ENCODE measurements at places on chromosomes 3 and 15.

DNA sequence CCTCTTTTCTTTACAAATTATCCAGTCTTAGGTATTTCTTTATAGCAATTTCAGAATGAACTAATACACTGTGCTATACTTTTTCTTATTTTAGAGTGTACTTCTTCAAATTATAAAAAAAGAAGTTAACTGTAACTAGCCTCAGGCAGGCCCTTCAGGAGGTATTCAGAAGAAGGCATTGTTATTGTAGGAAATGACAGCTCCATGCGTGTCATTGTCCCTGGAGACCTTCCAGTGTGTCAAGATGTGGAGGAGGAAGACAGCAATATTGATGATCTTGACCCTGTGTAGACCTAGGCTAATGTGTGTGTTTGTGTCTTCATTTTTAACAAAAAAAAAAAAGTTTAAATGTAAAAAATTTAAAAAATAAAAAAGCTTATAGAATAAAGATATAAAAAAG is 55.5 kb downstream of the IL12A start:
- no peak for DNase-seq

DNA sequence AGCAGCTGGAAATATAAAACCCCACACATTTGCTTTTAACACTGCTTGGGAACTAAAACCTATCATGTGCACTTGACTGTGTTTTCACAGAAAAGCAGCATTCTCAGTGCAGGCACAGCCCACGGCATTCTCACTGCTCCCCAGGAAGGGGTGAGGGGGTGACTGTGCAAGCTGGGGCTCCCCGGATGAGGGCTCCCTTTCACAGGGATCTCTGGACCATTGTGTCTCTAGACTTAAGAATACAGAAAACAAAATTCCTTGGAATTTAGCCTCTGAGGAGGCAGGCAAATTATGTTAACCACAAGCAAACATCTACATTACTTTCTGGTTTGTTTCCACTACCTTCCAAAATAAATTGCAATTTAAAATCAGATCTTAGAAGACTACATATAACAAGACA is 100.3 kb downstream of the FSIP1 start:
- no peak for DNase-seq

- DNase-seq, result no peak
Measured at GRCh38 chr15:78394026-78394425, 44.0 kb upstream of the IREB2 start.

DNA sequence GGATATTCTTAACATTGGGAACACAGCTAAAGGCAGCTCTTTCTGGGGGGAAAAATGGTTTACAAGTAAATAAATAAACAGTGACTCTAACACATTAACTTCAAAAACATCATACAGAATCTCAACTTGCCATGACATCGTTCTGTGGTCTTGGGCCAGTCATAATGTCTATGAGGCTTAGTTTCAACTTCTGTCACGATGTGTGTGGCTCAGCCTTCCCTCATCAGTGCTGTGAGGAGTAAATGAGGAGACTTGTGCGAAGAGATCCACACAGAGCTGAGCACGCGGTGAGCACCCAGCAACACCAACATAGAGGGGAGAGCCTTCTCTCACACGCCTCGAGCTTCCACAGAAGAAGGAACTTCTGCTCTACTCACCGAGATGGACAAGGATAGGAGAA is 49.0 kb downstream of the DZIP1L start:
- DNase-seq, result no peak

DNA sequence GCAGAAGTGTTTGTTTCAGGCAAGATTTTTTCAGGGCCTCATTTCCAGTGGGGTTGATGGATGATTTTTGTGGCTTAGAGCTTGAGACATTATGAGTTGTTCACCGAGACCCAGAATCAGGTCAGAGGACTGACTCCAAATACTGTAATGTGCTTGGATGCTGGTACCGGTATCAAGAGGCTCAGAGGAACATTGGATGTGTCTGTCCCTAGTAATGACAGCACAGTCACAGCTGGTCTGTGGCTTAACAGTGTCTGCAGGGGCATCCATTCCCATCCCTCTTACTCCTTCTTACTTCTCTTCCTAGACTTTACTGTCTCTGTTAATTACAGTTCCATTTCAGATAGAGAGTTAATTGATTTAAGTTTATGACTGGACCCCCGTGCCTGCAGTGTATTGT is 107.8 kb downstream of the PTPRG start:
- DNase-seq, result no peak

- no peak for DNase-seq
Measured at GRCh38 chr15:89900849-89901248, 7.1 kb upstream of the AP3S2 start.

DNA sequence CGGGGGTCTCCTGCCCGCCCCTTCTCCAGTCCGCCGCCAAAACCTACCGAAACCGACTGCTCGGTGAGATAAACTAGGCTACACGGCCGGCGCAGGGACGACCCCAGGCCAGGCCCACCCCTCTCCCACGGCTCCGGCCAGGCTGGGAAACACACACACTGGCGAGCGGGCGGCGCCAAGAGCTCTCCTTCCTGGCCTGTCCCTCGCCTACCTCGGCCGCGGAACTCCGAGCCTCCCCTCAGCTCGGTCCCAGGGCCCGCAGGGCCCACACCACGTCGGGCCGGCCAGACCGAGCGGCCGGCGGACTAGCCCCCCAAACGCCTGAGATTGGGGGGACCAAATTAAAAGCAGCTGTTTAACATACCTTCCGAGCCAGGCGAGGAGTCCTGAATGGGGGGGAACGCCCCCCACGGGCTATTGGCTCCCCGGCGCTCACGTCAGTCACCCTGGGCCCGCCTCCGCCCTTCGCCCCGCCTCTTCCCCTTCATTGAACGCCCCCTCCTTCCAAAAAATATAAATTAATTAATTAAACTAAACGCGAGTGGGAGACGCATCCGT is 4.0 kb upstream of the SIN3A start:
- DNase-seq, result peak; percentile 40

DNA sequence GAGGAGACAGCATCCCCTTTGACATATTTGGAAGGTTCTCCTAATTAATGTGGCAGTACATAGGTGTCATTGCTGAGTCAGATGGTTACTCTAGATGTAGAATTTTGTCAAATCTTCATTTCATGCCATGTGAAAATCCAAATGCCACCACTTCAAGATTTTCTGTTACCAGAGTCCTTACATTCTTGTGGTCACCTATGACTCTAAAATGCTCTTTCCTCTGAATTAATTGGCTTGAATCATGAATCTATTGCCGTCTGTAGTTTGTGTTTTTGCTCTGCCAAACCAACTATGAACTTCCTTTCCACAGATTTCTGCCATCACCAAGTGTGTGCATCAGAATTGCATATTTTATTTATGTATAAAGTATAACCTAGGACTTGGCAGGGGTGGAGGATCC is 269.4 kb upstream of the ZPLD1 start:
- no peak for DNase-seq

- no peak for DNase-seq
Measured at GRCh38 chr3:50275996-50276761, 2.7 kb upstream of the LSMEM2 start.

DNA sequence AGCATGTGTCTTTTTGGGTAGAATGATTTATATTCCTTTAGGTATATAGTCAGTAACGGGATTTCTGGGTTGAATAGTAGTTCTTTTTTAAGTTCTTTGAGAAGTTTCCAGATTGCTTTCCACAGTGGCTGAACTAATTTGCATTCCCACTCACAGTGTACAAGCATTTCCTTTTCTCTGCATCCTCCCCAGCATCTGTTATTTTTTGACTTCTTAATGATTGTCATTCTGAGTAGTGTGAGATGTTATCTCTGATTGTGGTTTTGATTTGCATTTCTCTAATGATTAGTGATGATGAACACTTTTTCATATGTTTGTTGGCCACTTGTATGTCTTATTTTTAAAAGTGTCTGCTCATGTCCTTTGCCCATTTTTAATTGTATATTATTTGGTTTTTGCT is 337.6 kb downstream of the EFHB start:
- no peak for DNase-seq

- no peak for DNase-seq
Measured at GRCh38 chr15:92819278-92820235, 80.6 kb upstream of the CHD2 start.

- no peak for DNase-seq
Measured at GRCh38 chr15:71788646-71789579, 21.4 kb upstream of the NR2E3 start.

DNA sequence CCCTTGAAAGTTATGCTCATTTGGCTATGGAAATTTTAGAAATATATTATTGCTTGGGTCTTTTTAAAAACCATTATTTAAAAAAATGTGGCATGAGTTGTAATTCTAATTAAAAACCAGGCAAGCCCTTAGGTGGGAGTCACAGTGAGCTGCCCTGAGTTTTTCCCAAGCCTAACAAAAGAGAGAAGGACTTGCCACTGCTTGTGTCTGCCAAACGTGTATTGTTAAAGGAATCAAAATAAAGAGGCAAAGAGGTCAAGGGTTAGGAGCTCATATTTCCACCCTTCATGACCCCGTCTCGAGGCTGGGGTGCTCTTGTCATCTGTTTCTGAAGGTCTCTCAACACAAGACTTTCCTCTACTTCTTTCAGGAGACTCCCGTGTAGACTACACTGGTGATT is 321.1 kb downstream of the ZIC1 start:
- no peak for DNase-seq

DNA sequence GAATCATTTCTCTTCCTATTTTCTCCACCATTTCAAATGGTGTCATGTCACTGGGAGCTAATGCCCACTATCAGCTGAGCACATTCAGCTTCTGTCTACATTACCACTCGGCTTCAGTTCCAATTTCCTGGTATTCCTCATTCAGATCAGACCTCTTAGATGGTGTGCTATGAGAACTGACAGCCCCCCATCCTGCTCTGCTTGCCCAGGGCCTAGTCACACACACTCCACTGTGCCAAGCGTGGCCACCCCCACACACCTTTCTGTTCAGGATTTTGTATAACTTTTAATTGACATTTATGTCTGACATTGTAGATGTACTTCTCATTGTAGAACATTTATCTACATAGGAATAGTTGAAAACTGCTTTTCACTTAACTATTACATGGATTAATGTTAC is 146.8 kb downstream of the CDIN1 start:
- no peak for DNase-seq

DNA sequence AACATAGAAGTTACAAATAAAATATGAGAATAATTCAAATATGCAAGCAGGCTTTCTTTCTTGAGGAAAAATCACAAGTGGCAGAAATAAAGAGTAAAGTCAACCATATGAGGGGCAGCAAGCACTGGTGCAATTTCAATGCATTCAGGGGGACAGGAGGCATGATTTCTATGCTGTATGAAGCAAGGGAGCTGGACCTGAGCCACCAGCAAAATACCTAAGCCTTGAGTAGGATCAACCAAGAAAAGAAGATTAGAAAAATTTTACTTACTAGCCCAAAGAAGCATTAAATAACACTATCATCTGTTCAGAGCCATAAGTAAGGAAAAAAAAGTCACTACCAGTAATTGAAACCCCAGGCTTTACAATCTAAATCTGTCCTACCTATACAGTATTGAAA is 6.3 kb downstream of the ADGRG7 start:
- no peak for DNase-seq

- DNase-seq, result no peak
Measured at GRCh38 chr3:108546247-108546646, 35.9 kb upstream of the MYH15 start.

DNA sequence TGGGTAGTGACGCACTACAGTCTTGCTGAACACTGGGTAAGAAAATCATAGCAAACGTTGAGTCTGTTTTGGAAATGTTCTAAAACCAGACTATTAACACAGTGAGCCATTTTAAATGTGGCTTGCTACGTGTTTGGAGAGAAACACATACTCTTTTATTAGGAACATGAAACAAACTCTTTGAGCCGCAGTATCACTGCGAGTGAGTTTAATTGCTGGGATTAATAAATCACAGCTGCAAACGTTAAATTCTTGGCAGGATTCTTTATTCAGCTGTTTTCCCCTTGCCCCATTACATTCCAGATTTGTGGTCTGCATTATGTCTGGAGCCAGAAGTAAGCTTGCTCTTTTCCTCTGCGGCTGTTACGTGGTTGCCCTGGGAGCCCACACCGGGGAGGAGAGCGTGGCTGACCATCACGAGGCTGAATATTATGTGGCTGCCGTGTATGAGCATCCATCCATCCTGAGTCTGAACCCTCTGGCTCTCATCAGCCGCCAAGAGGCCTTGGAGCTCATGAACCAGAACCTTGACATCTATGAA is 33.6 kb downstream of the BTD start:
- no peak for DNase-seq

DNA sequence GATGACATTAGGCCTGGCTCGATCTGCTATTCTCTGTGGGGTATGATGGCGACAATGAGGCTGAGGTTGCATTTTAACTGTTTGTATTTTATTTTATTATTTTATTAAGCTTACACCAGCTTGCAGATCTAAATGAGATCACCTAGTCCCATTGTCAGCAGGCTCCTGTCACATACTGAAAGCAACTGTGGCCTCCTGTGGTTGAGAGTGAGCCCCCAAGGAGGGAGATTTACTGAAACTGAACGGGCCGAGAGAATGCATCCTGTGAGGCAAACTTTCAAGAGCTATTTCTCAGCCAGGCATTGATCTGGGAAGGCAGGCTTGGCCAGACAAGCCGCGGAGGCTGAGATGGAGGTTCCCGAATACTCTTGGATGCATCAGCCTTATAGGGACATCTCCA is 210.4 kb upstream of the ARRDC4 start:
- no peak for DNase-seq

DNA sequence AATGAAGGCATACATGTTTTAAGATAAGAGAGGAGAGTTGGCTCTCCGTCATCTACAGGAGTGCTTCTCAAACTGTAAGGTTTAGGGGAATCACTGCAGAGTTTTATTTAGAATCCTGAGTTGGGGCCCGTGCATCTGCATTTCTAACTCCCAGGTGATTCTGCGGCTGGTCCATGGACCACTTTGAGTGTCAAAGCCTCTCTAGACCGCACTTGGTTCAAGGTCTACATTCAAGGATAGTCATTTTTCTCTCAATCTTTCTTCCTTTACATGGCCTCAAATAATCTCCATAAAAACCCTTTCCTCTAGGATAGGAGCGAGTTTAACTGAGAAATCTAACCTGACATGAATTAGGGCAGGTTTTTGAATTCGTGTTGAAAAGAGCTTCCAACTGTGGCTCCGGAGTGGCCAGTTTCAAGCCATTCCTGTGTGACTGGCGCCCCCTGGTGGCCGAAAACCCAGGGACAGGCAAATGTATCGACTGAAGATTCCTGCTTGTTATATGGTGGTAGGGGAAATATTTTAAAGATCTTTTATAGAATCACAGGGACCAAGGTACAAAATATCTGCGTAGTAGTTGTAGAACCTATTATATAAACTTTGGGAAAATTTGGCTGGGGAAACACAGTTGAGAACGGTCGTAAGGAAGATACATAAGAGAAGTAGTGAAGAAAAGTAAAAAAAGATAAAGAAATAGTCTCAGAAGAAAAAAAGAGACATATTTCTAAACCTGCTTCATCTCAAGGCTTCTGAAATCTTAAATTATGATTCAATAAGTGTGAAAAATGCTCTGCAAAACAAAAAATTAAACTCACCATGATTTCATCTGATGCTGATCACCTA is 11.9 kb downstream of the GABRR3 start:
- DNase-seq, result peak; percentile 51
